ENCODE measurements at places on chromosomes 4 and X.

DNA sequence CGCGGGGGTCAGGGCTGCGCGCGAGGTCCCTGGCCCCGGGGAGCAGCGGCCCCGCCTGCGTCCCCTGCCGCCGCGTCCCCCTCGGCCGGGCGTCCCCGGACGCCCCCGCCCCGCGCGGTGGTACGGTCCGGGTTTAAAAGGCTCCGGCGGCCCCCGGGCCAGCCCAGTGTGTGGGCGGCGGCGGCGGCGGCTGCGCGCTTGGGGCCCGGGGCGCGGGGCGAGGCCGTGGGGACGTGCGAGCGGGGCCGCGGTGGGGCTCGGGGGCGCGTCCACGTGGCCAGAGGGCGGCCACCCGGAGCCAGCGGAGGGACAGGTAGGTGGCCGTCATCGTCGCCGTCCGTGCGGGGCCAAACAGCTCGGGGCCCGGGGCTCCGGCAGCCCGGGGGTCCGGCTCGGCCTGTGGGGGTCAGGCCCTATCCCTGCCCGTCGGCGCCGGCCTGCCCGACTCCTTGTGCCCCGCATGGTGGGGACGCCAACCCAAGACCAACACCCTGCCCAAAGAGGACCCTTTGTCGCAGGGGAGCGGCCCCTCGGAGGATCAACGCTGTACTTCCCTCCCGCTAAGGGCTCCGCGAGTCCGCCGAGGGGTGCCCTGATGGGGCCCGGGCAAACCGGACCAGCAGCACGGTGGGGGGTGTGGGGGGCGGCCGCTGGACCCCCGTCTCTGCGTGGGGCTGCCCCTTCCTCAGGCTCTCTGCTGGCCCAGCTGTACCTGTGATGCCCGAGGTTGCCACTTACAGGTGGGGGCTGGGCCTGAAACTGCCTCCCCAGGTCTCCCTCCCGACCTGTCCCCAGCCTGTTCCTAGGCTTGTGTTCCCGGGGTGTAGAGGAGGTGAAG lies at the start of gene PLXNA3:
Gene PLXNA3, plus strand, starts transcription at position 166 of the 838 bp plus-strand sequence. CDS start 1,903 bp downstream, outside the sequence.
- DNase-seq = peak; percentile 59

DNA sequence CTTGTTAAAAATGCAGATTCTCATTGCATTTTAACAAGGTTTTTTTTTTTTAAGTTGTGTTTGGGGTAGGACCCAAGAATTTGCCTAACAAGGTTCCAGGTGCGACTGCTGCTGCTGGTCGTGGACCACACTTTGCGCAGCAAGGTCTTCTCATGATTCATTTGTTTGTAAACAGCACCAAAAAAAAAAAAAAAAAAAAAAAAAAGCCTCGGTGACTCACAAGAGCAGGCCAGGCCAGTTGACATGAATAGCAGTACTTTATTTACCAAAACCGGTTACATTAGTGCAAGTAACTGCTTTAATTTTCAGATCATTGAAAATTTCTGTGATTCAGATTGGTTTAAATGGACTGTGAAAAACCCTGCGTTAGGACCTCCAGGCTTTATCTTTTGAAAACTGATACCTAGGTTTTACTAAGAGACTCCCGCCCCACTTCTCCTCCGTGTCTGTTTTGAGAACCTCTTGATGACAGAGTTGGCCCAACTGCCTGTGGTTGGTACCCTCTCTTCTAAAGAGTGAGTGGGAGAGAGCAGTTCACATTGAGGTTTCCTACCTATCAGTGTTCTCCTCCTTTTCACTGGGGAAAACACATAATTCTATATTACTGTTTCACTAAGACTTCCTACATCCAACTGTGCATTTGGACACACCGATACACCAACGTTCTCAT lies 86.2 kb downstream of the PHEX start:
- no peak for DNase-seq

- no peak for DNase-seq
These were observed 14.5 kb upstream of the MED14 start for GRCh38 chrX:40749681-40750494.

DNA sequence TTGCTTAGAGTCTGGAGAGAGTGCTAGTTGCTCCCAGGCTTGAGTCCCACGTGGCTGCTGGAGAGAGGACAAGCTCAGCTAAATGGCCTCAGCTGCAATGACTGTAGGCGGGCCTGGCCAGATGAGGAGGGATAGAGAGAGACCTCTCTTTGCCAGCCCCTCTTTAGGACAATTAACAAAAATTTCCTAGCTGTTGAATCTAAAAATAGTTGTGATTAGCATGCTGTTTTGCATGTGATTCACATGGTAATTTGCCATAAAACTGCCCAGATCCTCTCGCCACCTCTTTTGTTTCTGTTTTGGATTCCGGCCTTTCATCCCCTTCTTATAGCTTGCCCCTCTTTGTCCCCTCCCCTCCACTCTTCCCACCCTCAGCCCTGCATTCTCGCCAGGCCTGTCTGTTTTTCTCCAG lies 28.9 kb upstream of the PRPS1 start:
- DNase-seq = no peak

DNA sequence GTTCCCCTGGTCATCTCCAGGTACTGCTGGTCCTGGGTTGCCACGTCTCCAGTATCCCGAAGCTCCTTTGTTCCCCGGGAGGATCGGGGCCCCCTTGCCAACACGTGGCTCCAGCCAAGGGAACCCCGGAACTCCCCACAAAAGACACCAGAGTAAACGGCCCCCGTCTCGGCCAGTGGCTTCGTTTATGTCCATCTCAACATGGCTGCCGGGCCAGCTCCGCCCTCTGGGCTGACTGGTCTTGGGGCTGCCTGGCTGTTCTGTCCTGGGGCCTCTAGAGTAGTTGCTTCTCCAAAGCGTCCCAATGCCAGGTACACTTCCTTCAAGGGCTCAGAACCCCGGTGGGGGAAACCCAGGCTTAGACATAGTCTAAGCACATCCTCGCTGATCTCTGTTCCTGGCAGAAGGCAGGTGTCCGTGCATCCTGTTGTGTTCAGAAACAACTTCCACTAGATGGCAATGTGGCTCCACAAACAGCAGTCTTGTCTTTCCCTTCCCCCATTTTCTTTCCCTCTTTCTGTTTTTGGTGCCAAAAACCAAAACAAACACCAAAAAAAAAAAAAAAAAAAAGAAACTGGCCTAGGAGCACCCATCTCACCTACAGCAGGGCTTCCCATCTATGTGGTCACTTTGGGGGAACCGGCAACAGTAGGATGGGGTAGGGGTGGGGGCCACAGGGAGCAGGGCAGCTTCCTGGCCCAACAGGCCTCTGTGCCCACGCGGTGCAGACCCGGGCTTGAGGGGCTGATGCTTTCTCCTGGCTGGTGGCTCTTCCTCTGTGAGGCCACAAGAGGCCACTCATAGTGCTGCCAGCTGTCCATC lies 35.3 kb downstream of the NBDY start:
- no peak for DNase-seq

GRCh38 chr4:52657618-52658501 lies 1.2 kb downstream of the USP46 start:
- DNase-seq = no peak

GRCh38 chr4:77701121-77701520 lies 95.5 kb downstream of the CXCL13 start:
- no peak for DNase-seq

DNA sequence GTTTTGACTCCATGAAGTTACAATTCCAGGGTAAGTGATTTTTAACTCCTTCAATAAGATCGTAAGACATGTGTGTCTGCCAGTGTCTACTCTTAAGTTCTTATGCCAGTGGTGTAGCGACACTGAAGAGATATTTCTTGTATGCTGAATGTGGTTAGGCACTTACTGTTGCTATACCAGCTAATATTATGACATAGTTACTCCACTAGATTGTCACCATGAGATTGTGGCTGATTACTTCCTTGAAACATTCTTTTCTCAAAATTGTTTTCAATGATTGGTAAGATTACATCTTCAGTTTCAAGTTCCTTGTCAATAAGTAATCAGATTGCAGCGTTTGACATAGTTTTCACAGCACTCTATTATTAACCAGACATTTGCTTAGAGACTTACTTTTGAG lies 60.6 kb upstream of the PAGE5 start:
- no peak for DNase-seq

- no peak for DNase-seq
These were observed 179.7 kb upstream of the PRPS2 start for GRCh38 chrX:12611471-12611870.

DNA sequence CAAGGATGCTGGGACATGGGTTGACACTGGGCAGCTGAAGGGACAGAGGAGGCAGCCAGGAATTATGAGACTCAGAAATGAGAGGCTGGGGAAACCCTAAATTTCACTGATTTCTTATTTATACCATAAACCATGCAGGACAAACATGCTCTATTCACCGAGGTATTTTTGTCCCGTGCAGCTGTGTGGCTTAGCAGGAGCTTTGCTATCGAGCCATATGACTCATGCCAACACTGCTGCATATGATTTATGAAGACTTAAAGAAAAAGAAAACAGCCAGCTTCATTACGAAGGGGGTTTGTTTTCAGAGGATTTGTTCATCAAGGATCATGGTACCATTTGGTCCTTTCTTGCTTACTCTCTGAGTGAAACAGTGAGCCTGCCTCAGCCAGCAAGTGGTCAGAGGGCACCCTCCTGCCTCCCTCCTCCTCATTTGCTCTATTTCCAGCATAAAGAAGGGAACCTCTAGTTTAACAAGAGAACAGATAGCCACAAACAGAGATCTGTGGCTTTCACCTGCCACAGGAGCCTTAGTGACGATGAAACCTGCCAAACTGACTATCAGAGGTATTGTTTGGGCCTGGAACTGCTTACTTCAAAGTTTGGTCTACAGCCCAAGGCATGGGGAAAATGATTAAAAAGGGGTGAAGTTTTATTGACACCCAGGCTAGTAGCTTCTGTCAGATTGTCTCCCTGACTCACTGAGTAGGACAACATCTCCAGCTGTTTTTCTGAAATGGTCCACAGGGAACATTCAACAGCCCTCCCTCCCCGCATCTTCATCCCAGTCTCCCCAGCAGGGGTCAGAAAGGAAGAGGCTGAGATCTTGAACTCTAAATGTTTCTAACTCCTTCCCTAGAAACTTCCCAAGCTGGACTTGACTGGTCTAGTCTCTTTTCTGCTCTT lies 80.1 kb upstream of the MAML3 start:
- no peak for DNase-seq

- DNase-seq = no peak
These were observed 10.8 kb upstream of the SFRP2 start for GRCh38 chr4:153799694-153800074.

GRCh38 chrX:16826207-16826606 lies 39.9 kb downstream of the TXLNG start:
- no peak for DNase-seq

DNA sequence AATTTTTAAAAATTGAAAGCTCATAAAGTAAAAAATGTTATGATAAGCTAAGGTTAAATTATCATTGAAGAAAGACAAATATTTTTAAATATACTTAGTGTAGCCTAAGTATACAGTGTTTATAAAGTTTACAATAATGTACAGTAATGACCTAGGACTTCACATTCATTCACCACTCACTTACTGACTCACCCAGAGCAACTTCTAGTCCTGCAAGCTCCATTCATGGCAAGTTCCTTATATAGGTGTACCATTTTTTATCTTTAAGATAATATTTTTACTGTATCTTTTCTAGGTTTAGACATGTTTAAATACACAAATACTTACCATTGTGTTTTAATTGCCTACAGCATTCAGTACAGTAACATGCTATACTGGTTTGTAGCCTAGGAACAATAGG lies 112.3 kb upstream of the RADX start:
- DNase-seq = no peak

- DNase-seq = no peak
These were observed 30.9 kb upstream of the HHIP start for GRCh38 chr4:144614850-144615585.

- no peak for DNase-seq
These were observed 381.2 kb upstream of the PCDH10 start for GRCh38 chr4:132767901-132768300.

GRCh38 chr4:98778206-98778605 lies 119.8 kb upstream of the TSPAN5 start:
- no peak for DNase-seq

DNA sequence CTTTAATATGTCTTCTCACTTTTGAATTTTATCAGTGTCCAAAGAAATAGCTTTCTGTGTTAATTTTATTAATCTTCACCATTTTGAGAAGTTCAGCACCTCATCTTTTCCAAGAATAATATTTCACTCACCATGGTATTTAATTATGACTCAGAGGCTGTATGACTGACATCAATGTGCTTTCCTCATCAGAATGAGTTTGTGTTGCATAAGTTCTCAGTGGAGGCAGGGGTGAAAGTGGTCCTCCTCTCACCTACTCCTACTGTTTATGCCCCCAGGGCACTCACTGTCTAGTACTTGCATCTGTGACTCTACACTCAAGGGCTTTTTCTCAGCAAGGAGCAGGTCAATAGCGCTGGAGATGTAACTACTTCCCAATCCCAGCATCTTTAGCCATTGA lies 905.3 kb upstream of the INTU start:
- DNase-seq = no peak

DNA sequence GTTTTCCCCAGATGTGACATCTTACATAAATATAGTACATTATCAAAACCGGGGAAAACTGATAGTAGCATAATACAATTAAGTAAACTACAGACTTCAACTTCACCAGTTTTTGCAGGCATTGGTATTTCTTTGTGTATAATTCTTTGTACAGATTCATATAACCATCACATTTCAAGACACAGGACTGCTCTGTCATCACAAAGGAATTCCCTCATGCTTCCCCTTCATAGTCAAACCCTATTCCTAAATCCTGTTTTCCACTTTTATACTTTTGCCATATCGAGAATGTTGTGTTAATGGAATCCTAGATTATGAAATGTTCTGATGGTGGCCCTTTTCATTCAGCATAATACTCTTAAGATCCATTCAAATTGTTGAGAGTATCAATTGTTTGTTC lies 36.0 kb downstream of the STIM2 start:
- DNase-seq = no peak

DNA sequence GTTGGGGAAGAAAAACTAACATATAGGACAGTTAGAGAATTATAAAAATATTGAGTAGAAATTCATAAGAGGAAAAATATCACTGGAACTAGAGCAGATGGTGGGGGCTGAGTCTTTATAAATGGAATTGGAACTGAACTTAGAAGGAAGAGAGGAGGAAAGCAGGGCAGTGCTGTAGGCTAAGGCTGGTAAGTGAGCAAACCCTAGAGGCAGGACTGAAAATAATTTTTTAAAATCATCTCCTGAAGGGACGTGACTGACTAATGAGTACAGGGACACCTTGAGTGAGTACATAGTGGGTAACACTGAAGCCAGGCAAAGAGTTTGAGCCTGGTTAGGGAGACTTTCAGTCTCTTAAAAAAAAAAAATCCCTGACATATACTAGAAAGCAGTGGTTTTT lies 63.3 kb downstream of the GALNT7 start:
- DNase-seq = no peak

DNA sequence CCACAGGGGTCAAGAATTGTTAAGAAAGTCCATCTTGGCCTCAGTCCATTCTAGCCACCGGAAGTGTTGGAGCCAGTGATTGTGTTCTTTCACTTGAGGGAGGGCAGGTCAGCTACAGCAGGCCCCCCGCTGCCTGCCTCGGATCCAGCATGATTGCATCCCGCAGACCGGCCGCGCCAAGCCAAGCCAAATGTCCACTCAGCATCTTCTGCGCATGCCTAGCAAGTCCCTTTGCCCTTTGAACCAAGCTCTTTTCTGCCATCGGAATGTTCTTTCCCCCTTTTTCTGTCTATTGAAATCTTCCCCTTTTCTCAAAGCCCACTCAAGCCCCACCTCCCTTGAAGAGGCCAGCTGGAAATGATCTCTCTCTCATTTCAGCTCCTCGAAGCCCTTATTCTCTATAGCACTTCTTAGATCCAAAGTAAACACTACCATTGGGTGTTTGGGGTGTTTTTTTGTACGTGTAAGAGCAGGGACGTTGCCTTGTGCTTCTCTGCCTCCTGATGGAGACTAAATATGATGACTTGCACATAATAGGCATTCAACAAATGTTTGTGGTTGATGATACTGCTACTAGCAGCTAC lies 147.8 kb upstream of the BCOR start:
- DNase-seq = no peak
